CD4-positive, alpha-beta T cell treated with Interleukin-15 for 4 hours (primary cell): ENCODE measurements at places on chromosomes 16 and 17.

GRCh38 chr17:50283246-50283645, 9.0 kb downstream of the TMEM92 start:
- no peak for DNase-seq

DNA sequence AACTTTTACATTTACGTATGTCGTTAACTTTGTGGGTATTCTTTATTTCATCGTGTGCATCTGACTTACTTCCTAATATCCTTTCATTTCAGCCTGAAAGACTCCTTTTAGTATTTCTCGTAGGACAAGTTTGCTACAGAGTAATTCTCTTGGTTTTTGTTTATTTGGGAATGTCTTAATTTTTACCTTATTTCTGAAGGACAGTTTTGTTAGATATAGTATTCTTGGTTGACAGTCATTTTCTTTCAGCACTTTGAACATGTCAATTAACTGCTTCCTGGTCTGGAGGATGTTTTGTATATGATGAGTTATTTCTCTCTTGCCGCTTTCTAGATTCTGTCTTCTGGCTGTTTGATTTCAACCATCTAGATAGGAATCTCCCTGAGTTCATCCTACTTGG, 109.2 kb upstream of the NACA2 start:
- no peak for DNase-seq

DNA sequence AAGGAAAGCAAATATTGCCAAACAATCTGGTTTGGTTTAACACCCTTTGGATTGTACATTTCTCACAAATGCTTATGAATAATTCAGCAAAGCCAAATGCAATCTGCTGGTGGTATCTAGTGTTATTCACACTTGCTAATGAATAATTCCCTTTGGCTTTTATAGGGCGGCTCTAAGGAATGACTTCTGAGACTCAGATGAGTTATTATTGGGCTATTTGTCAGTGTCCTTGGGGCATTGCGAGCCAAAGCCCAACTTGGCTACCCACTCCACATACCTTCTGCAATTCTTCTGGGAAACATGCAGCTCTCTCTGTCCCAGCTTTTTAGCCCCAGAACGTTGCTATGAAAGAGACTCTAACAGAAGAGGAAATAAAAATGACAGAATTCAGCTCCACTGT, 41.1 kb downstream of the FTO start:
- DNase-seq: no peak

DNA sequence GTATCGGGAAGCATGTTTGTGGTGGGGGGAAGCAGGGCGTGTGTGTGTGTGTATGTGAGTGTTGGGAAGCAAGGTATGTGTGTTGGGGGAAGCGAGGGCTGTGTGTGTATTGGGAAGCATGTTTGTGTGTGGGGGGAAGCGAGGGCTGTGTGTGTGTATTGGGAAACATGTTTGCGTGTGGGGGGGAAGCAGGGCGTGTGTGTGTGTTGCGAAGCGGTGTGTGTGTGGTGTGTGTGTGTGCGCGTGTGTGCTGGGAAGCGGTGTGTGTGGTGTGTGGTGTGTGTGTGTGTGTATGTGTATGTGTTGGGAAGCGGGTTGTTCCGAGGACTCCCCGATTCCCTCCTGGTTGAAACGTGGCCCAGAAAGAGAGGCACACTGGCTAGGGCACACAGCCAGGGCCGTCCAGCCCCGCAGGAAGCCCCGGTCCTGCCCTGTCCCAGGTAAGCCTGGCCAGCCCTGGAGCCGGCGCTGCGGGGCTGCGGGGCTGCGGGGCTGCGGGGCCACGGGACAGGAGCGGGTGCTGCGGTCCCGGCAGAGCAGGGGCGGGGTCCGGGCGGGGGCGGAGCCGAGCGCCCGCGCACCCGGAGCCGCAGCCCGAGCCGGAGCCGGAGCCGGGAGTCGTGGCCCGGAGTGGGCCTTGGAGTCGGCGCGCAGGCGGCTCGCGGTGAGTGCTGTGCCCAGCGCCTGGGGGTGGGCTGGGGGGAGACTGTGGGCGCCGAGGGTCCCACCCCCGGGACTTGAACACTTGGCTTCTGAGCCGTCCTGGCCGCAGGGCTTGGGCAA, at the start of gene NOD2:
NOD2 (plus strand) TSS at position 608 of the 783 bp plus-strand sequence. CDS start 5,890 bp downstream, outside the sequence.
- DNase-seq: no peak

- DNase-seq: no peak
Measured at GRCh38 chr17:78935419-78936323, 10.5 kb upstream of the TIMP2 start.

DNA sequence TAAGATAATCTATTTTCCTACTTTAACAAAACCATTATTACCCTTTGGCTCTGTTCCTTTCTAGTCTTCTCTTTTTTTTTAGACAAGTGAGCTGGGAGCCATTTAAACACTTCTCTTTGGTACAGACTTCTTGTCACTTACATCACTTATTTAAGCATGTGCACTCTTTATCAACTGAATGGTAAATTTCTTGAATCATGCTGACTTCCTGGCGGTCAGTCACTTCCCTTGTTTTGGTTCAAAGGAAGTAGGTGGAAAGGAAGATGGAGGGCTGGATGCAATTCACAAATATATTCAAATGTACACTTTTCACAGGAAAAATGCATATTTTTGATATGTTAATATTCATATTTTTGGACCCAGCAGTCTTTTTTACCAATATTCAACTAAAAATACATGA, 97.1 kb downstream of the ITFG1 start:
- DNase-seq: no peak

- DNase-seq: no peak
Measured at GRCh38 chr16:53966821-53967571, 263.0 kb downstream of the FTO start.

DNA sequence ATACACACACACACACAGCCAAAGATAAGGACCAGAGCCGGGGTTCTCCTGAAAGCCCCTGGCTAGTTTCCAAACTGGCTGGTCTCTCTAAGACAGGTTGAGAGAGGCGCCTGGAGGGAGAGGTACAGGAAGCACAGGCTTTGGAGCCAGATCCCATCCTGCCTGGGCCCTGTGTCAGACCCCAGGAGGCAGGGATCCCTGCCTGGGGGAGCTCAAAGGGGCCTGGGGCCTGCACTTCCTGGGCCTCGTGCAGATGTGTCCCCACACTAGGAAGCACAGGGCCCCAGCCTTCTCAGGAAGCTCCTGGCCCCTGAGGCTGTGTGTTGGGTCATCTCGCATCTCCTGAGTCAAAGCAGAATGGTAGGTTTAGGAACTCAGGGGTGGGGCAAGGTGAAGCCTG, 16.0 kb downstream of the SLC5A10 start:
- no peak for DNase-seq

- DNase-seq: no peak
Measured at GRCh38 chr16:48617711-48618148, 7.8 kb upstream of the N4BP1 start.

GRCh38 chr16:46762583-46762982, 14.4 kb upstream of the MYLK3 start:
- no peak for DNase-seq

DNA sequence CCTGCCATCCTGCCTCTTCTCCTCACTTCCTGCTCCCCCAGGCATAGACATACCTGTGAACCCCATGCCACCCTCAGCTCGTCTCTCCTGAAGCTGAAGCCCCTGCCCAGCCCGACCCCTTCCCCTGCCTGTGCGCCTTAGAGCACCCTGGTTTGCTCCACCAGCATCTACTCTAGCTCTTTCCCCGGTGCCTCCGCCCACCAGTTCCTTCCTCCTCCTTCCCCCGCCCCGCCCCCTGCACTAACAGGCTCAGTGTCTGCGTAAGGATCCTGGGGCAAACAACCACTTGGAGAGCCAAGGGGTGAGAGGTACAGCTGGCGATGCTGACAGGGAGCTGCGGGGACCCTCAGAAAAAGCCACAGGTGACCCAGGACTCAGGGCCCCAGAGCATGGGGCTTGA, 1.9 kb downstream of the GPR142 start:
- DNase-seq: peak; percentile 46

GRCh38 chr16:17213025-17213424, 257.7 kb downstream of the XYLT1 start:
- DNase-seq: no peak

DNA sequence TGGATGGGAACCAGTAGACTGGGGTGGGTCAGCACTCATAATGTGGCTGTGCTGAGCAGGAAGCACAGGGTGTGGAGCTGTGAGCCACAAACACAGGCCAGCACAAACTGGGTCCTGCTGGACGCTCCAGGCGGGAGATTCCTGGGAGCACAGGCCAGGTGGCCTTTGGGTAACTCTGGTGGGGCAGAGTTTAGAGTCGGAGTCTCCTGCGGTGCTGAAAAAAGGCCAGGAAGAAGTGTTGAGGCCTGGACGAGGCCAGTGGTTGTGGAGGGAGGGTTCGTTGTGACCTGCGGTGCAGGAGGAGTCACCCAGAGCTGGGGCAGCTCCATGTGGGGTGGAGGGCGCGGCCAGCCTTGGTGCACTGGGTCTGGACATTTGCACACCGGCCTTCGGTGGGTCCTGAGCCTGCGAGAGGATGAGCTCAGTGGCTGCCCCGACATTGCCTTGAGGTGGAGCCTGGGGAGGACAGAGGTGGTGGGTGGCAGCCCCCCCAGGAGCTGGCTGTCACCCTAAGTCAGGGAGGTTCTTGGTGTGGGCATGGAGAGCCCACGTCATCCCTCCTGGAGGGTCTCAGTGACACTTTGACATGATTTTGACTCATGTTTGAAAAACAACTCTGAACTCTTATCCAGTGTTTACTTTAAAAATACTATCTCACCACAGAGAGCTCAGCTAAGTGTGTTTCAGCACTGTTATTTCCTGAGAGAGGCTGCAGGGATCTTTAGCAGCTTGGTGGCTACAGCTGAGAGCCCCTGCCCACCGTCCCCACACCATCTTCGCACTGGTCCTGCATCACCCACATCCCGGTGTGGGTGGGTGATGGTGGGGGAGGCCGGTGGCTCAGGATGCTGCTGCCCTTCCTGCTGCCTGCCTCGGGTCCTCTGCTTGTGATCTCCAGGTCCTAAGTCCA, 98.7 kb downstream of the NPIPB11 start:
- DNase-seq: no peak

- no peak for DNase-seq
Measured at GRCh38 chr16:54066451-54067105, 220.0 kb downstream of the IRX3 start.

- no peak for DNase-seq
Measured at GRCh38 chr16:17945080-17945601, 391.4 kb downstream of the NPIPA8 start.

- no peak for DNase-seq
Measured at GRCh38 chr16:47947723-47948122, 208.1 kb downstream of the ABCC12 start.

- no peak for DNase-seq
Measured at GRCh38 chr17:76781056-76781982, 43.4 kb downstream of the MFSD11 start.

- DNase-seq: no peak
Measured at GRCh38 chr16:25020112-25020631, 5.0 kb upstream of the ARHGAP17 start.

- no peak for DNase-seq
Measured at GRCh38 chr17:36095992-36096391, 6.0 kb upstream of the CCL3 start.

DNA sequence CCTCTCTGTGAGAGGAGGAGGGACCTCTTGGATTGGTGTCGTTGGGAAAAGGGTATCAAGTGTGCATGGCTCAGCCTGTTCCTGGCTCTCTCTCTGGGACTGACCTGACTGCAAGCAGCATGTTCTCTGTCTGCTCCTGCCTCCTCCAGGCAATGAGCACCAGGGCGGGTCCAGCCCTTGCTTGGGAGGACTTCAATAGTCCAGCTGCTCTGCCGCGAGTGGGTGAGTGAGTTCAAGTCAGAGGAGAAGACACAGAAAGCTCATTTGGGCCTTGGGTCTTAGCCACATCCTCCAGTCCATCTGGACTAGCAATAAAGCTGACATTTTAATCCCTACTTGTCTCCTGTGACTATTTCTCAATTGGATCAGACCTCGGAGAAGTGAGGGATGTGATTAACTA, 25.2 kb upstream of the TNS4 start:
- no peak for DNase-seq

GRCh38 chr17:82357394-82357793, 1.7 kb upstream of the TEX19 start:
- no peak for DNase-seq

- DNase-seq: no peak
Measured at GRCh38 chr16:49348408-49349176, 25.0 kb upstream of the C16orf78 start.

DNA sequence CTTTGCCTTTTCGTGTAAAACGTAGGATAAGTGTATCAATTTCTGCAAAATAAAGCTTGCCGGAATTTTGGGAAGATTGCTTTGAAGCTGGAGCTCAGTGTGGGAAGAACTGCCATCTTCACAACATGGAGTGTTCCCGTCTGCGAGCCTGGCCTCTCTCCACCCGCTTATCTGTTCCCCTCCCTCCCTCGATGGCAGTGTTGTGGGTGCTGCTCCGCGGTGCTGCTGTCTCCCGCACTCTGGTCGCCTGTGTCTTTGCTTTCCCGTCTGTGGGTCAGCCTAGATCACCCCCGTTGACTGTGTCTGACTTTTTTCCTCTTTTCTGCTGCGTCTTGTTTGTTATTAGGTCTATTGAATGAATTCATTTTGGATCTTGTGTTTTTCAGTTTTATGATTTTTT, 17.0 kb downstream of the ACSF3 start:
- no peak for DNase-seq
